ENCODE measurements at places on chromosomes 3 and 15.

DNA sequence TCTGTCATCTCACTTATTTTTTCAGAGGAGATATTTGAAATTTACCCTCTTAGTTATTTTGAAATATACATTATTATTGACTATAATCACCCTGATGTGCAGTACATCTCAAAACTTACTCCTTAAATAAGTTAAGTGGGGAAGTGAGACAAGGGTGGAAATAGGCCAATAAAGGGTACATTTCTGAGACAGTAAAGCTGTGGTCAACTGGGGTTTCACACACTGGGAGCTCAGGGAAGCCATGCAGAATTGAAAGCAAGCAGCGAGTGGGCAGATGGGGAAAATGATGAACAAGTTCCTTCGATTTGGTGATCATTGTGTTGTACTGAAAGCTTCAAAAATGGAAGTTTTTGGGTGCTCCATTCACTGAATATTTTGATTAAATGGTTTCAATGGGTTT, 21.6 kb upstream of the MOBP start:
- DNase-seq, result no peak

DNA sequence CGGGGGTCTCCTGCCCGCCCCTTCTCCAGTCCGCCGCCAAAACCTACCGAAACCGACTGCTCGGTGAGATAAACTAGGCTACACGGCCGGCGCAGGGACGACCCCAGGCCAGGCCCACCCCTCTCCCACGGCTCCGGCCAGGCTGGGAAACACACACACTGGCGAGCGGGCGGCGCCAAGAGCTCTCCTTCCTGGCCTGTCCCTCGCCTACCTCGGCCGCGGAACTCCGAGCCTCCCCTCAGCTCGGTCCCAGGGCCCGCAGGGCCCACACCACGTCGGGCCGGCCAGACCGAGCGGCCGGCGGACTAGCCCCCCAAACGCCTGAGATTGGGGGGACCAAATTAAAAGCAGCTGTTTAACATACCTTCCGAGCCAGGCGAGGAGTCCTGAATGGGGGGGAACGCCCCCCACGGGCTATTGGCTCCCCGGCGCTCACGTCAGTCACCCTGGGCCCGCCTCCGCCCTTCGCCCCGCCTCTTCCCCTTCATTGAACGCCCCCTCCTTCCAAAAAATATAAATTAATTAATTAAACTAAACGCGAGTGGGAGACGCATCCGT, 4.0 kb upstream of the SIN3A start:
- peak; percentile 84 for DNase-seq

GRCh38 chr3:4979428-4980228, at the start of gene BHLHE40:
Gene BHLHE40 (plus strand): TSS chr3:4979437. CDS start chr3:4979719, 282 bp downstream.
- no peak for DNase-seq

DNA sequence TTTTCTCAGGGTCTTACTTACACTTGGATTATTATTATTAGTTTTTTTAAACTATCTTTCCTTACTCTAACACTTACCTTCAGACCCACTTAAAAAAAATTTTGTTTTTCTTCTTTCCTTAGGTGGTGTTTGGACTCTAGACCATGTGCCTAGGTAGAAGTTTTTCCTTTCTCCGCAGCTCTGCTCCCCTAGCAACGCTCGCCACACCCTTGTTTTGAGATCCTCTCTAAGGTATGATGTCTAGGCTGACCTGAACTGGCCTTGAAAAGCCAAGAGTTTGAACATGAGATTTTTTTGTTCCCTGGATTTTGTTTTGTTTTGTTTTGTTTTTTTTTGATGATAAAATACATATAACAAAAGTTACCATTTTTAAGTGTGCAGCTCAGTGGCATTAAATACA, 16.2 kb downstream of the ZNF592 start:
- no peak for DNase-seq

DNA sequence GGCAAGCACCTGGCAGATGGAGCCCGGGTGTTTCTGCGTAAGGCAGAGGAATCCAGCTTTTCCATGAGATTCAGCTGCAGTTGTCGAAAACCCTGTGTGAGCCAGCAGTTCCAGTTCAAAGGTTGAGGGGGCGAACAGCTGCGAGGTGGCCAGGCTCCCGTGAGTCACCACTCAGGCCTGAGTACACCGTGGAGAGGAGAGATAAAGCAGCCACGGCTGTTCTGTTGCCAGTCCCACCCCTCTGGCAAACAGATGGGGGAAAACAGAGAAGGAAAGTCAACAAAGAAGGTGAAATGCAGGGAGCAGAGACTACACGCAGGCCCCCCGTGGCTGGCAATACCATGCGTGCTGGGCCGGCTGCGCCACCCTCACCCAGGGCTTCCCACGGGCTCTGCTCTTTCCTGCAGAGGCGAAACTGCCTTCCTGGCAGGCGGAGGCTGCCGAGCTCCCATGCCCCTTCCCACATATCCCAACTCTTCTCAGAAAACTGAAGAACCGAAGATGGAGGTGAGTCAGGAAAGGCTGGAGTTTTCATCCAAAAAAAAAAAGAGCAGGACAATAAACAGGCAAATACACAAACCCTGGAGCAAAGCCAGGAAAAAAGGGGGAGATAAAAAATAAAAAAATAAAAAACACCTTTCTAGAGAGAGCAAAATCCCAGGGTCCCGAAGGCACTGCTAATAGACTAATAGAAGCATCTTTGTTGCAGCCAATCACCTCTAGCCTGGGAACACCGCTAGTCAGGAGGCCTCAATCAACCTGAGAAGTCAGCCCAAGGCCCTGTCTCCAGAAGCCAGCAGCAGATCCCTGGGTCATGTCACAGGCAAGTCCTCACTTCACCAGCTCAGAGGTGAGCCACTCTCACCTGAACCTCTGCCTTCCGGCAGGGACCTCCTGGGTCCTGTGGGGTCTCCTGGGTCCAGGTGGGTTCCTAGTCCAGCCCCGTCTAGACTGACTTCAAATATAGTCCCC, 37.7 kb downstream of the FAM174B start:
- peak; percentile 94 for DNase-seq

DNA sequence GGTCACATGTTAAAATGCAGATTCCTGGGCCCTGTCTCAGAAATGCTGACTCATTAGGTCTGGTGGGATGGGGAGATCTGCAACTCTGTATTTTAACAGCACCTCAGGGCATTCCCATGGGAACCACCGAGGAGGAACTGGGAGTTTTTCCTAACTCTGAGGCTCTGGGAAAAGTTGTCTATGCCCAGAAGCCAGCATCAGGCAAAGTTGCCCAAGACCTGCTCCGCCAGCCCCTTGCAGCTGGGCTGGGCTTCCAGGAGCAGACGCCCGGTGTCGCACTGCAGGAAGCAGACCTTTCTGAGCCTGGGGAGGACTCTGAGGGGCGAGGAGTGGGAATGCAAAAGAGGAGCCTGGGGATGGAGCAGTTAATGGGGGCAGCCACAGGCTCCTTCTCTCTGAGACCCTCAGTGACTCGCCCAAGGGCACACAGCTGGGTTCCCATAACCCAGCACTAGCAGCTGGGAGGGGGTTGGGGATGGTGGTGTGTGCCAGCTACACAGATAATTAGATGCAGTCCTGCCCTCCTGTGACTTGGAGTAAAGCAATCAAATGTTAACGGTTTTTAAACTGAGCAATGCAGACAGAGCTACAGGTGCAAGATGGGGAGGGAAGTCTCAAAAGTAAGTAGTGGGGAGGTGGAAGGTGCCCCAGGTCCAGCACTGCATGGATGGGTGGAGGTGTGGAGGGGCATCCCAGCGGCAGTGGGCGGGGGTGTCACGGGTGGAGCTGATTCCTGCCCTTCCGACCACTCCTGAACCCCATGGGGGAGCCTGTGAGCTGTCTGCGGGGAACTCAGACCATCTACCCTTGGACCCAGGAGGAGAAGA, 100.4 kb downstream of the LSM3 start:
- DNase-seq, result no peak

- DNase-seq, result peak; percentile 53
Observed at GRCh38 chr3:74273091-74273490, 341.4 kb downstream of the CNTN3 start.

DNA sequence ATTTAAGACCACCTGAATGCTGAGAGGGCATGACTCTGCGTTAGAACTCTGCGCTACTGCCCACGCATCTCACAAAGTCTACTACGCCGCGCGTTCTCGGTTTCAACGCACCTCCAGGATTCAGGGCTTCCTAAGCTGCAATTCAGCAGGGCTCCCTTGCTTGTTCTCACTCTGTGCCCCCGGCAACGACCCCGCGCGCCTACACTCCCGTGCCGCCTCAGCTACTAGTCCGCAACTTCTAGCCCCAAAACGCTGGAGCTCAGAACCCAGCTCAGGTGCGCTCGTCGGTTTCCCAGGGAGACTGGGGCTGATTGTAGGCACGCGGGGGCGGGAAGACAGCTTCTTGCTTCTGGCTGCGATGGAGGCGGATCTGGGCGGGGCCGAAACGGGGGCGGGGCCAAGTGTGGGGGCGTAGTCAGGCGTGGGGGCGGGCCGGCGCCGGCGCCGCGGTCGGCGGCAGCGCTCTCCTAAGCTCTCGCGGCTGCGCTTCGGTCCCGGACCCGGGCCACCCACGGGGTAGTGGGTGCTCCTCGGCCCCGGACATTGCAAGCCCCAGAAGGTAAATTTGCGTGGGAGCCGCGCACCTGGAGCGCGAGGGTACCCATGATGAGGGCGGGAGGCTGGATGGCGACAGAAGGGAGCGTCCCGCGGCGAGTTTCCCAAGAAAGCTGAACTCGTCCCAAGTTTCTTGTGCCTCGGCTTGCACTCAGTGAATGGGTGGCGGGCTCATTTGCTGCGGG, at the start of gene ARHGEF26:
TSS of gene ARHGEF26 (plus strand) at position 430 of the 740 bp plus-strand sequence. CDS start 603 bp downstream, outside the sequence.
- peak; percentile 77 for DNase-seq

GRCh38 chr3:124459678-124460077, 270.6 kb upstream of the UMPS start:
- no peak for DNase-seq

GRCh38 chr15:27853624-27854455, 245.3 kb downstream of the OCA2 start:
- peak; percentile 9 for DNase-seq

DNA sequence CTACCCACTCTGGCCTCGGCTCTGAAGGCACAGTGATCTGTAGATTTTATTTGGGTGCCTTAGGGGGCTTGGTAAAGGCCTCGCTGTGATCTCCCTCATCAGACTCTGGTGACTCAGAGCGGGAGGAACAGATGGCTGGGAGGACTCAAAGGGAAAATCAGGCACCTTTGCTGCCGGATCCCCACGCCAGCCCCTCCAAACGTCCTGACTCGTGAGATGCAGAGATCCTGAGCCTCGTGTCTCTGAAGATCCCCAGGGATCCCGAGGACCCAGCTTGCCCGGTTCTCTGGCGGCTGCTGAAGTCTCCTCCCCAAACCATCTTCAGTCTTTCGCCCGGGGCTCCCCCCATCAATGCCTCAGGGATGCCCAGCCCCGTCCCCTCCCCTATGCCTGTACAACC, 32.8 kb downstream of the MUC20 start:
- DNase-seq, result no peak

GRCh38 chr3:53083949-53084309, 38.1 kb upstream of the SFMBT1 start:
- no peak for DNase-seq

GRCh38 chr15:43854801-43855200, 28.0 kb downstream of the WDR76 start:
- DNase-seq, result peak; percentile 37

- DNase-seq, result peak; percentile 29
Observed at GRCh38 chr3:30681649-30682211, 75.3 kb downstream of the TGFBR2 start.

DNA sequence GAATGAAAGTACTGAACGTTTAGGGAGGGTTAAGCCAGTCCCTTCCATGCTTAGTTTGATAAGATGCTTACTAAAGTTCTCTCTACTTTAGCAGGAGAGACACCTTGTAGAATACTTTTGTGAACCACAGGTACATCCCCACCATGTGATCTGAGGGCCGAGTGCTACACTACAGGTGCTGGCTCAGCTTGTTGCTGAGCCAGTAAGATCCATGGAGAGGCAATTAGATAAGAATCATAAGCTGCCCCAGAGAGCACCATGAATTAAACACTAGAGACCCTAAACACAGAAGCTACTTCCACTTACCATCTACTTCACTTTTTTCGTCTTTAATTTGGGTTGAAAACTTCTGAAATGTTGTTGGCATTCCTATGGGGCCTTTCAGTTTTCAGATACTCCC, 70.5 kb upstream of the GOLGA8B start:
- DNase-seq, result no peak
